ENCODE measurements at places on chromosomes 1 and 21.

- DNase-seq, result no peak
These were observed 2.9 kb downstream of the BRINP3 start for GRCh38 chr1:190474650-190475211.

DNA sequence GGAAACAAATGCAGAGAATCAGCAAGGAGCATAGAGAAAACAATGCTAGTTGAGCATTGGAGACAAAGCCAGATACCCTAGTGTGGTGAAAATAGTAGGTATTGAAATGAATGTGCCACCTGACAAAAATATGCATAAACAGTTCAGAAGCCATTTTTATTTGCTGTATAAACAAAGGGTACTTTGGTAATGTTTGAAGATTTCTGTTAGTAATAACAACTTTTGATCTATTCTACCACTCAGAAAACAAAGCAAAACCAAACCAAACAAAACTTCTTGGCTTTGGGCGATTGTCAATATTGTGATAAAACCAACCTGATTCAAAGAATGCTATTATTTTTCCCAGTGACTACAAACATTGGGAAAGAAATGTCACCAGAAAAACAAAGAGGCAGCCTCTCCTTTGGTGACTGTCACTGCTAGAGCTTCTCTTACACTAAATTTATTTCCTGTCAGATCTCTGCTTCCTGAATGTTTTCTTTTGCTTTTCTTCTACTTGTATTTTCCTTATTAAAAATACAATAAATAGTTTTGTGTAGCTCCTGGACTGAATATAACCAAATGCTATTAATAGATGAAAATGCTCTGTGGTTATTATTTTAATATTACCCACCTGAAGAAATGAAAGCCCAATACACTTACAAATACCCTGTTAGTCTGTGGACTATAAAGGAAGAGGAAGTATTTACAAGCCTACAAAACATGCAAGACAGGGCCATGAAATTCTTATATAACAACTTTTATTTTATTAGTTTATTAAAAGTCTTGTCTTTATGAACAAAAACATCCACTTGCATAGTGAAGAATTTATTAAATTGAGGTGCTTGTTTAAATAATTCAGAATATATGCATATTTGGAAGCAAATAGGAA, 5.7 kb downstream of the ATP6V1G3 start:
- DNase-seq, result no peak

- DNase-seq, result no peak
These were observed 41.4 kb upstream of the PODN start for GRCh38 chr1:53020588-53020987.

DNA sequence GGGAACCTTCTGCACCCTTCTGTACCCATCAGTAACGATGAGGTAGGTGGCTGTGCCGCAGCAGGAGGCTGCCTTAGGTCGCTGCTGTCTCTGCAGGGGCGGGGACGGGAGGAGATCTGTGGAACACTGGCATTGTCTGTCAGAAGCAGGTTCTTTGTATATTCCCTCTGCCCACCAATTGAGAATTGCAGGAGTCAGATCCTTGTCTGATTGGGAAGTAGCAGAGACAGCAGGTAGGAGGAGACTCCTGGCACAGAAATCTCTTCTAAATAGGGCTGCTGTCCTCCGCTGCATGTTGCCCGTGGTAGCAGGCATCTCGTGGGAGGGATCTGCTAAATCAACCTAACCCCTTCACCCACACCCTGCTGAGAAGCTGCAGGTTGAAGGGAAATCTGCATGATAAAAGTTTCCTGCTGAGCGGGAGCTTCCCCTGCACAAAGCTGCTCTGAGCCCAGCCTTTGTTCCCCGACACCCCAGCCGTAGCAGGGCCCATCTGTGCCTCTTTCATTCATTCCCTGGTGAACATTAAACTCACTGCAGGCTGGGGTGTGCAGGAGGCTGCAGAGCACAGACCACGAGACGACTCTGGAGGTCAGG, 15.9 kb downstream of the SARS1 start:
- DNase-seq, result no peak

DNA sequence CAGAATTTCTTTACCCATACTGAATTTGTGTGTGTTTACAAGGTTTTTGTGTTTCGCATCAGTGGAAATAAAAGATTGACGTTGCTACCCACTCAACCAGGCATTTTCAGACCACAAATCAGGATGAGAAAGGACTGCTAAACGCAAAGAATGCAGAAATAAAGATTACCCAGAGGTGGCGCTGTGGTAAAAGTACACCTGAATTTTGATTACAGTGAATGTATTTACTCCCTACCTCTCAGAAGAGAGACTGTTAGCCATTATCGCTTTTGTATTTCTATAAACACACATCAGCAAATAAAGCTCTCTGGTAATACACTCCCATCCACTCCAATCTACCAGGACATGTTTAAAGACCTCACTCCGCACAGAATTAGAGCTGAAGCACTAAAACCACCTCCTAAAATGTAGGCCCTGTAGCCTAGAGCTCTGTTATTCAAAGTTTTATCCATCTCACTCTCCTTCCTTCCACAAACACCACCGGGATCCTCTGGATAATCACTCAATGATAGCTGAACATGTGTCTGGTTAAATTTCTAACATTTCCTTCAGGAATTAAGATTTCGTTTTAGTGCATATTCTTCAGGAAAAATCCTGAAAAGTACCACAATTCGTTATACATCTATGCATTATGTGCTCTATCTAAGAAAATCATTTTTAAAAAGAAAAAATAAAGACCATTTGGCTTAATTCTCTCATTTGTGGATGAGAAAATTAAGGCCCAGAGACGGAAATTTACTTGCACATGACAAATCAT, 2.5 kb upstream of the LMO4 start:
- peak; percentile 69 for DNase-seq

DNA sequence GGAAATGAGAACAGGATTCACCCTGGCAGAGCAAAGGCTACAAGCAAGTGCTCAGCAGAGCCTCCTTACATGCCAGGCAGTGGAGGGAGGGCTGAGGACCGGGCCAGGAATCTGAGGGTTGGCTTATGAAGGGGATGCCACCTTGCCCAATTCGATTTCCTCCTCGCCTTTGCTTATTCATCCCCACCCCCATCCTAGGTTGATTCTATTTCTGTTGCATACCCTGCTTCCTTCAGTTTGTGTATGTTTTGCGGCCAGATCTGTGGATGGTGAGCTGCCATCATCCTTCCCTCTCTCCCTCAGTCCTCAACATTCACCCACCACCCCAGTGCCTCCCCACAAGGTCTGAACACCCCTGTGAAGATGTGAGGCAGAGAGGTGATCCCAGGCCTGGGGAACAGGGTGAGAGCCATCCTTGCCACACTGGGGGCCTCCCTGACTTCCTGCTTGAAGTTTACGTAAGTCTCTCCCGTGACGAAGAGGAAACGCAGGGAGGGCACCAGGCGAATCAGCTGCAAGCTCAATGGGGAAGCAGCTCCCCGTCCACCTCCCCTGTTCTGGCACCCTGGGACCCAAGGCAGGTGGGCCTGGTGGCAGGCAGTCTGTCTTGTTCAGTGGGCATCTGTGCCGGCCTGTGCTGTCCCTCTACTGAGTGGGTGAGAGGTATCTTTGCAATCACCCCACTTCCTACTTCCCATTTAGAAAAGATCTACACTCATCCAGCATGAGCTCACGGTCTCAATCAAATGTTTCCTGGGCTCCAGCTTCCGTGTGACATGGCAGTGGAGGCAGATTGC, 50.6 kb upstream of the CNTN2 start:
- DNase-seq, result no peak

GRCh38 chr1:157595356-157595755, 2.5 kb downstream of the FCRL4 start:
- DNase-seq, result no peak

DNA sequence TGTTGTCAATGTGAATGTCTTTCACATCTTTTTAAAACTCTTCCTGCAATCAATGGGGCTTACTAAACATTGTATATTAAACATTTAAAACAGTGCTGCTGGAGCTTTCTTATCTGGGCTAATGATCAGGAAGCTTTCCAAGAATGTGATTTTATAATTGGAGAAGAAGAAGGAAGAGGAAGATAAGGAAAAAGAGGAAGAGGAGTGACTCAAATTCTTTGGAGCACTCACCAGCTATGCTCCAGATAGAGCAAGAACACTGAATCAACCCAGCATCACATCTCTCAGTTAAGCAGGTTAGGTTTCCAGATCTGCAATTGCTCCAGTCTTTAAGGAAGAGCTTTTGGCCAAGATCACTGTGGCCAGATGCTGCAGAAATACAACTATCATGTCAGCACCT, 1.4 kb upstream of the SPRR2E start:
- no peak for DNase-seq

GRCh38 chr21:14583629-14584255, 37.6 kb upstream of the SAMSN1 start:
- no peak for DNase-seq

DNA sequence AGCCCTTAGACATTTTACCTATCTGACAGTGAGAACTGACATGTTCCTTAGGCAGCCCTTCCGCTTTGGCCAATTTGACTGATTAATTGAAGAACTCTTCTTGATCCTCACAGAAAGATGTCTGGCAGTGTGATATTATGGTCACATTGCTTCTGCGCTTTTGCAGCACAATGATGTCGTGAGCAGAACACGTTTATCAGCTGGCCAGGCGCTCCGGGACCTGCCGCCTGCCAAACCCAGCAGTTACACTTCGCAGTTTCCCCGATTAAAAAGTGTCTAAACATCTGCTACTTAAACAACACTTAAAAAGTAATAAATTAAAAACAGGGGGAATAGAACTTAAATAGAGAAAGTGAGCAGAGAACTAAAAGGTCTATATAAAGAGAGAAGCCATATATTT, 103.5 kb upstream of the ETS2 start:
- no peak for DNase-seq

- DNase-seq, result no peak
These were observed 16.5 kb upstream of the ADGRB2 start for GRCh38 chr1:31780632-31781031.

GRCh38 chr1:20974951-20975350, 187.8 kb upstream of the HP1BP3 start:
- DNase-seq, result no peak

DNA sequence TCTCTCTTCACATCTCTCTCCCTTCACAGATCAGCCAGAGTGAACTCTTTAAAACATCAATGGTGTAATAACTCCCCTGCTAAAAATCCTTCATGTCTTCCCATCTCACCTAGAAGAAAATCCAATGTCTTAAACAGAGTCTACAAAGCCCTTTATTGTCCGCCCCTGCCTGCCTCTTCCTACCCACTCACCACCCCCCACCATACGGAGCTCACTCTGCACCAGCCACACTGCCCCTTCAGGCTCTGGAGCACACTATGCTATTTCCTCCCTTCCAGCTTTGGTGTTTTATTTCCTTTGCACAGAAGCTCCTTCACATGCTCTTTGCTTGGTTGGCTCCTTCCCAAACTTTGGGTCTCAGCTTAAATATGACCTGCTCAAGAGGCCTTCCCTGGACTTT, 10.2 kb downstream of the CAMK1G start:
- no peak for DNase-seq

DNA sequence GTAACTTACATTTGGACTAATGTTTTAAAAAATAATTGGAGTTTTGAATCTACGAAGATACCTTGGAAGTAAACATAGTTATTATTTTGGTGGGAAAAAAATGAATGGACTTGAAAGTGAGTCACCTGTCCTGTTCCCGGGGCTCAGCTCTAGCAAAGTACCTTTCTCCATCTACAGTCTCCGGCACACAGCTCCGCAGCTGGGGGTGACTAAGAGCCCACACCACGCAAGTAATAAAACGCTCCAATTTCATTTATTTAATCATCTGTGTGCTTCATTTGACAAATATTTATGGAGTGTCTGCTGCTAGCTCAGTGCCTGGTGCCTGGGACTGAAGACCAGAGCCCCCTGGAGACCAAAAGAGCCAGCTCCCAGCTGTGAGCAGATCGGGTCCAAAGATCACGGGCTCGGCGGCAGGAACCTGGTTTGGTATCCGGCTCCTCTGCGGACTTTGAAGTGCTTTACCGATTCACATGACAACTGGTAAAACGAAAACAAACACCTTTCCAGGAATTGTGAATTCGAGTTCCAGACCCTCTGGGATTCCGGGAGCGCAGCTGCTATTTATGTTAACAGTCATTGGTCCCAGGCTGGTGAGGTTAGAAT, 1.7 kb upstream of the RIPK4 start:
- no peak for DNase-seq

DNA sequence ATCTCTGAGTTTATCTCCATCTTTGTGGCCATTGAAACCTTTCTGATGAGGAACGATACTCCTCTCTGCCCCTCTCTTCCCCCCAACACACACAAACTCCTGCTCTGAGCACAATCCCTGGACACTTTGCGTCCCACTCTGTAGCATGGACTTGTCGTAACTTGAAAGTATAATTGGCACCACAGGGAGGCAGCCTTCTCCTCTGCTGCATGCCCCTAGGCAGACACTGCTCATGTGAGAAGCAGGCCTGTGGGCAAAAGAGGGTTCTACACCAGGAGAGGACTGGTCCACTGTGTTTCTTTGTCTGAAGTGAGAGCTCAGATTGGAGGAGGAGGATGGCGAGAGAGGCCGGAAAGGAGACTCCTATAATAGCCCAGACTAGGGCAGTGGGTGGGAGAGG, 3.8 kb upstream of the PARS2 start:
- DNase-seq, result no peak

DNA sequence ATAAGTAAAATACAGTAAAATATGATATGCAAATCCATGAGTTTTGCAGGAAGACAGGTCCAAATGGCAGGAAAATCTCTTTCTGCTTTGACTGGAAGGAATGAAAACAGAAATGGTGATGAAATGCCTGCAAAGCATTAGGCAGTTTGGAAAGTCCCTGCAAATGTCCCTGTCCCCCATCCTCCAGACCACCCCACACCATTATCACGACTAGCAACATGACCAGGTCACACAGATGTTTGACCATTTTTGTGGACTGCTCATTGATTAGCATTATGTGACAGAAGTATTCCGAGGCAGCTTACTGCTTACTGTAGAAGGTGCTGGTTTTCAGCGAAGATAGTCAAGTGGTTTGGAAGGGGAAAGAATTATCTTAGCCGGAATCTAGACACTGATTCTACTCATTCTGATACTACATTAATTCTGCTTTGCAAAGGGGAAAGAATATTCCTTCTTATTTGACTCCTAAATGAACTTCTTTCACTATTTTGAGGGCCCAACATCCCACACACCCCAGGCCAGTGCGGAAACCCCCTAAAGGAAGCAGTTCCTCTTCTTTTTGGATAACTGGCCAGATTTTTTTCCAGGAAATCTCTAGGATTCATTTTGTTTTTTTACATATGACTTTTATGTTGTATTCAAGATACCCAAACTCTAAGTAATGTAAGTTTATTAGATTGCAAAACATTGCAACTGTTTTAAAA, 9.5 kb upstream of the CR2 start:
- no peak for DNase-seq

DNA sequence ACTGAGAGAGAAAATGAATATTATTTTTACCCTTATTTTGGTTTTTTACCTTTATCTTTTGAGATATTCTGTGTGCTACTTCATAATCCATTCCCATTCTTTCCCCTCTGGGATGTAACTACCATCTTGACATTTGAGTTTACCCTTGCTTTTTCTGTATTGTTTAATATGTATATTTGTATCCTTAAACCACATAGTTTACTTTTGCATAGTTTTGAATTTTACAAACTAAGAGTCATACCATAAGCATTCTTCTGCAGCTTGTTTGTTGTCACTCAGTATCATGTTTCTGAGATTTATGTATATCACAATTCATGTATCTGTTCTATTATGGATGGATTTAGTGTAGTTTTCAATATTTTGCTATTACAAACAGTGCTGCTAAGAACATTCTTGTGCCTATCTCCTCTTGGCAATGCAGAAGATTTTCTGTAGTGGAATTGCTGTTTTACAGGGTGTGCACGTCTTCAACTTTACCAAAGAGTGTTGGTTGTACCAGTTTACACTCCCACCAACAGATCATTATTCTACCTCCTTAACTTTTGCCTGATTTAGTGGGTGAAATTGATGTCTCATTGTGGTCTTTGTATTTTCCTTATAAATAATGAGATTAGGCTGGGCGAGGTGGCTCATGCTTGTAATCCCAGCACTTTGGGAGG, 12.2 kb upstream of the AGO1 start:
- DNase-seq, result no peak

Data from Panc1 (cell line).